Sciatic nerve (tissue), 2 donors: ENCODE measurements at places on chromosomes 6 and 20. TPM values are rescaled to one million over a fixed set of nuclear protein-coding genes. Genes with fewer than 3 reads are reported as not detected.

Gene CABLES2
- 4.5 TPM for total RNA-seq

Gene SIRPD
- total RNA-seq, result not detected

Gene COL19A1
- 0.98 TPM for total RNA-seq

Gene MATN4
- total RNA-seq, result 0.22 TPM

Gene HCK
- total RNA-seq, result 24.0 TPM

- DNase-seq, result no peak
Observed at GRCh38 chr6:105593805-105594671, 191.2 kb upstream of the PREP start.

DNA sequence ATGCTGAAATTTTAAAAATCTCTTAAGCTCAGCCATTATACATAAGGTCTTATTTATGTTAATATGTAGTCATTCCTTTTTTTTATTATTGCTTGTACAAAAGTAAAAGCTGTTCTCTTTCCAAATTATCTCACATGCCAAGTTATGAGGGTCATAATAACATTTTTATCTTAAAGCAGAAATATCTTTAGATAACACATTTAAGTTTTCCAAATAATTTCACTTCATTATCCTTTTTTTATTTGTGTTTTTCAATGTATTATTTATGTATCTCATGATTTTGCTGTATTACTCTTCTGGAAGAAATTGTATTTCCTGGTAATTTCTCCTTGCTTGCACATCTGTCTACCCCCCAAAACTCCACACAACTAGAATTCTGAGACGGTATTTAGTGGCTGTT is 461.1 kb upstream of the SOX4 start:
- DNase-seq, result no peak

- DNase-seq, result no peak
Observed at GRCh38 chr20:62159839-62160238, 16.3 kb downstream of the SS18L1 start.
